ENCODE measurements at places on chromosomes 12 and 14.
A peak's percentile ranks its signal among the peaks of the same experiment; 100 is the strongest.

DNA sequence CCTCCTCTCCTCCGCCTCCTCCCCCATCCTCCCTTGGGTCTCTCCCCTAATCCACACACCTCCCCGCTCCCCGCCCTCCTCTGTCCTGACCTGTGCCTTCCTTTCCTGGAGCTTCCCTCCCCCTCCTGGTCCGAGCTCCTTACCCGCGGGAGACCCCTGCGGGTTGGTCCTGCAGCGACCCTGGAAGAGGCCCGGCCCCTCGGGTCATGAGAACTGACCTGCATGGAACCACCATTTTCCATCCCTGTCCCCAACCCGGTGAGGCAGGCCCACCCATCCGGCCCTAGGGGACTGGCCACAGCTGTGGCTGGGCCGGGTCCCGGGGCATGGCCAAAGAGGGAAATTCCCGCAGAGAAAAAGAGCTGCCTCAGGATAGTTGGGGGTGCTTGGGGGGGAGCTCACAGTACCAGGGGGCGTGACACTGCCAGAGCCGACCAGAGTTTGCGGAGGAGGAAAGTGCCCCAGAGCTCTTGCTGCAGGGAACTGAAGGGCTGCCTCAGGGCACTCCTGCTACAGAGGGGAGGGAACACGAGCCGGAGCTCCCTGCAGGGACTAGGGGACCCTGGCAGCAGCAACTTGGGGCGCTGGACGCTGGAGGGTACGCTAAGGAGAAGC is 613 bp downstream of the ARHGEF40 start:
- DNase-seq: no peak

DNA sequence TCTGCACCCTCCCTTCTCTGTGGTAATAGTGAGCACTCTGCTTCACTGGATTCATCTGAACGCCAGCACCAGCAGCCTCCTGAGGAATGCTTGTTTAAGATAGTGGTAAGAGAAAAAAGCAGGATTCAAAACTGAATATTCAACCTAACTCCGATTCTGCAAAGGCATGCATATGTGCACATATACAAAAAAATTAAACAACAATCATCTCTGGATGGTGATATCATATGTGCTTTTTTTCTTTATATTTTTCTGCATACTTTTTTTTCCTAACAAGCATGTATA is 9.8 kb downstream of the TMEM229B start:
- DNase-seq: no peak

- DNase-seq: no peak
Observed at GRCh38 chr12:22333713-22334409, 646 bp downstream of the ST8SIA1 start.

GRCh38 chr14:64645220-64645892 is 58.9 kb upstream of the PLEKHG3 start:
- no peak for DNase-seq

- peak; percentile 10 for DNase-seq
Observed at GRCh38 chr12:116015525-116015924, 262.0 kb downstream of the MED13L start.

GRCh38 chr12:24081606-24082005 is 132.1 kb upstream of the SOX5 start:
- no peak for DNase-seq

DNA sequence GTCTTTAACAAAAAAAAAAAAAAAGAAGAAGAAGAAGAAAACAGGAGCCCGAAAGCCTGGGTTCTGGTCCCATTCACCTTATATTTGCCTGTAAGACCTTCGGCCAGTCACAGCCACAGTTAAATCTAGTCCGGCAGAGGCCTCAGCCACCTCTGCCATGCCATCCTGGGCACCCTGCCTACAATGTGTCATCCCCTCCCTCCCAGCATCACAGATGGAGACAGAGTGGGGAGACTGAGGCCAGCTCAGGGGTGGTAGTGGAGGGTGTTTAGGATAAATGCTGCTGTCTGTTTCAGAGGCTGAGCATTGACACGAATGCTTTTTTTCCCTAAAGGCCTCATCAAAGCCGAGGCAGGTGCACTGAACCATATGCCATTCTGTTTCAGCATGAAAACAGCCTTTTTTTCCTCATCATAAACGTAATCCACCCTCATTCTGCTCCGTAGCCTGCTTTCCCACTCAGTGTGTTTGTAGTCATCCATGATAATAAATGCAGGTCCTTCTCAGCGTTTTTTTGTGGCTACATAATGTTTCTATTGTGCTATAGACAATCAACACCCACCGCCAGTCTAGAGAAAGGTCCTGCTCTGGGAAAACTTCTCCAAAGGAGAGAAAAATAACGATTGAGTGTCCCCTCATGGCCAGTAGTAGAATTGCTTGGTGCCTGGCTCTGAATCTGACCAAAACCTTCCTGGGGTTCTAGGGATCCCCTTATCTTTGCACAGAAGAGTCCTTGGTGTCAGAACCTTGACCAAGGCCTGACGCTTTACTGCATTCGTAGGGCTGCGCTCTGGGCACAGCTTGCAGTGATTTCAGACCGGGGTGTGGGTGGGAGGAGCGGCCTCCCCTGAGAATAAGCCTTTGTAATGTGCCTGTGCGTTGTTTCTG is 41.1 kb upstream of the TSPAN9 start:
- DNase-seq: no peak

DNA sequence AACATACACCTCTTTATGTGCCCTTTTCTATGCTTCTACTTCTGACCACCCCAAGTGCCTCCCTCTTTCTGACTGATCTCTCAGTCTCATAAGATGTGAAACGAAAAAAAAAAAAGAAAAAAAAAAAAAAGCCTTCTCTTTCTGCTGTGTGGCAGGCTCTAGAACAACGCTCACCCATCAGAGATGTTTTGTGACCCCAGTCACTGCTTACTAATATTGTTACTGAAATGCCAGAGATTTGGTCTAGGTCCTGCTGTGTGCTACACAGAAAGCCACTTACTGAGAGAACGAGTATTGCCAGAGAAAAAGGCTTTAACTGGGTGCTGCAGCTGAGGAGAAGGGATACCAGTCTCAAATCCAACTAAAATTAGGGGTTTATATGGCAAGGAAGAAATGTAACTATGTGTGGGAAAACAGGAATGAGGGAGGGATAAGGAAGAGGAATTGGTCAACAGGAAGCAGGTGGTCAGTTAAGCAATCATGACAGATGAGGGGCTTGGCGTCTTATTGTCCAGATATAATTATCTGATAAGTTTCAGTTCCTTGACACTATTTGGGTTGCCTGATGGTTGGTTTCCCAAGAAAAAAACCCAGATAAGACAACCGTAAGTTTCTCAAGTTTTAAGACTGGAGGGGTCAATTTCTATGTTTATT is 149.0 kb downstream of the NAV3 start:
- no peak for DNase-seq

GRCh38 chr14:47189911-47190484 is 485.4 kb downstream of the MDGA2 start:
- no peak for DNase-seq
